ENCODE measurements at places on chromosomes 5 and 9.
A peak's percentile ranks its signal among the peaks of the same experiment; 100 is the strongest.

DNA sequence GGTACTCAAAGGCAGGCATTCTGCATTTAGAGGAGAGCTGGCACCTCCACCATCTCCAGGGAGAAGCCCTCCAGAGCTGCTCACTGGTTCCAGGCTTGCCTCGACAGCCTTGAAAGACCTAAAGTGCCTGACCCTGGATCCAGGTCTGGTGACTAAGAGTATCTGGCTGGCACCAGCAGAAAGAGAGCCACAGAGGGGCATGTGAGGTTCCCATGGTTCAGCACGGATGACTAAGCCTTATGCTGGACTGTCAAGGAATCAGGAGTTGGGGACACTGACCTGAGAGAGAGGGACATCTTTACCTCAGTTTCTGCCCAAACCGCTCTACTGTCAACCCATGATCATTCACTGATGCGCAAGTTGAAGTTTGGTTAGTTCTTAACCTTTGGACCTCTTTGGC lies 3.0 kb downstream of the ACTL7A start:
- DNase-seq = no peak

- DNase-seq = peak; percentile 86
Measured at GRCh38 chr9:83070261-83070660, 7.3 kb upstream of the RASEF start.

DNA sequence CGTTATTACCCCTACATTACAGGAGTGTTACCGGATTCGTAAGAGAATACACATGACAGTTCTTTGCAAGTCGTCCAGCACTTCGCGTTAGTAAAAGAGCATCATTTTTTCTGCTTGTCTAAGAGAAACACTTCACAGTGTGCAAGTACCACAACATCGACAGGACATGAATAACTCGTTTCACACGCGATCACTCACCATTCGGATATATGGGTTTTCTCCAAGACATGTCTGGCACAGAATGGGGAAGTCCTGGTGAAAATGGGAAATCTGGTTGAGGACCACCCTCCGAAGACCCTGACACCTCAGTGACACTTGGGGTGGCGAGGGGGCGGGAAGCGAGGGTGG lies 642 bp downstream of the RBM22 start:
- DNase-seq = no peak

DNA sequence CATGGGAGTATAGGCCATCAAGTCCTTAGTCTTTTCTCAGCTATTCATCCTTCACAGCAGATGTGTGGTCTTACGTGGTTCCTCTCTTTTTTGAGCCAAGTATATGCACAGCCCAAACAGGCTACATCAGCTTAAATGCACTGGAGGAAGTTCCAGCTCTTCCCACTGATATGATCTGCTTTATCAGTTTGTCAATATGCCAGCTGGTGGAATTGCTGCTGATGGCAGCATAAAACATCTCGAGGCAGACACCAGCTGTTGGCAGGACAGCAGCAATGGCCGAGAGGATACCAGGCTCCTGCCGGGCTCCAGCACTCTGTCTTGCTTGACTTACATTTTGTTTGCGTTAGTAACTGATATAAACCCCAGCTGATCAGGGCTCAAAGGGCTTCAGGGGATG lies 143.4 kb downstream of the TENT4A start:
- no peak for DNase-seq

- DNase-seq = no peak
Measured at GRCh38 chr5:90632791-90633190, 74.2 kb downstream of the ADGRV1 start.

- DNase-seq = no peak
Measured at GRCh38 chr5:766666-767431, 17.7 kb downstream of the ZDHHC11B start.

DNA sequence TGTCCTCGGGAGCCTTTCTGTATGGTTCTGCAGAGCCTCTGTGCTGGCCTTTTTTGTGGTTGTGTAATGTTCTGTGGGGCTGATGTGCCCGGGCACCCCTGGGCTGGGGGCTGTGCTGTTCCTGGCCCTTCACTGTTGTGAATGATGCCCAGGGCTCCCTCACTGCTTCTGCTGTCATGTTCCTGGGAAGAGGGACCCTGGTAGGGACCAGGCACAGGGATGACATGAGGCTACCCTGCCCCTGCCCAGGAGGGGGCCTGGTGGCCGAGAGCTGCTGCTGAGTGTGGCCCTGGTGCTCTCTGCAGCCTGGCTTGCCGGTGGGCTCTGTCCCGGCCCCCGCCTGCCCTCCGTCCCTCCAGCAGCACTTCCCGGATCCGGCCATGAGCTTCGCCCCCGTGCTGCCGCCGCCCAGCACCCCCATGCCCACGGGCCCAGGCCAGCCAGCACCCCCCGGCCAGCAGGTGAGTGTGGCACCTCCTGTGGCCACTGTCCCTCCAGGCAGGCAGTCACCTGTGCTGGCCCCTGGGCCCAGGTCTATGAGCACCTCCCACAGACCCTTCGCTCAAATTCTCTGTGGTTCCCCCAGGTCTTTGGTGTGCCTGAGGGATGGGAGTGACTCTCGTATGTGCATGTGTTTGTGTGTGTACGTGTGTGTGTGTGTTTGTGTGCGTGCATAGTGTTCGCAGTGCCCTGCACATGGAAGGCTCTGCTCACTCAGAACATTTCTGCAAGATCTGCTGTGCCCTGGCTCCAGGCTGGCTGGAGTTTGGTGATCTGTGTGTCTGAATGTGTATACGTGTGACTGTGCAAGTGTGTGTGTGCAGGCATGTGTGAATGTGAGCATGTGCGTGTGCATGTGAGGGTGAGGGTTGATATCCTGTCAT lies 72.3 kb downstream of the WNK2 start:
- no peak for DNase-seq

- no peak for DNase-seq
Measured at GRCh38 chr9:4514252-4515128, 24.2 kb downstream of the SLC1A1 start.

GRCh38 chr5:33690374-33691135 lies 201.2 kb downstream of the ADAMTS12 start:
- peak; percentile 96 for DNase-seq

DNA sequence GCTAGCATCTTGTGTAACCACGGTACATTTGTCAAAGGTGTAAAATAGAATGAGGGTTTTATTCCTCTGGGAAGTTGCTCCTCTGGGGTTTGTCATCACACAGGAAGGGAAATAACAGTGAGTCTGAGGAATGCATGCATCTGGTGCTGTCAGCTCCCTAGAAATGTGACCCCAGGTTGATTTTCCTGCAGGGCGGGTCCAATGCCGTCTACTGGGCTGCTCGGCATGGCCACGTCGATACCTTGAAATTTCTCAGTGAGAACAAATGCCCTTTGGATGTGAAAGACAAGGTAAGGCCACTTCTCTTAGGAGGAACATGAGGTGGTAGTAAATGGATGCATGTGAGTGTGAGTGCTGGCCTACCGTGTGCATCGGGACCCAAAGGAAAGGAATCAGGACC lies 78.8 kb upstream of the CTSL start:
- no peak for DNase-seq

GRCh38 chr9:31715250-31715649 lies 669.2 kb upstream of the ACO1 start:
- no peak for DNase-seq

DNA sequence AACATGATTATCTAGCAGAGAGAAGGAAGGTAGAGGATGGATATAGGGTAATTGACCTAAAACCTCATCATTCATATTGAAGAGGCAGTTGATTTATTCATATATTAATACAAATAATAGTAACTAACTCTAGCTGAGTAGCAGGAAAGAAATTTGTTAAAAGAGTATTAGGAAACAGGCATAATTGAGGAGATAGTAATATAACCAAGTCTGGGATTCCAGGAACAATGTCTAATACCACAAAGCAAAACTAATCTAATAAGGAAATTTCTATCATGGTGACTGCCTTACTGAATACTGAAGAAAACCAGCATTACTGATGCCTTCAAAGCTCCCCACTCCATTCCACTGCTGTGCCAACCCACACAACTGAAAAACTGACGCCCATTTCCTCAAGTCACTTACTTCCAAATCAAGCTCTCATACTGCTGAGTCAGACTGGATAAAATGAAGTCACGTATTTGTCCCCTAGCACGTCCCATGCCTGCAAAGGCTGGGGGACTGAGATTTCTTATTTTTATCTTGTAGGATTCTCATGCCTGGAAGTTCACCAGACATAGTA lies 153.9 kb downstream of the SMC2 start:
- DNase-seq = no peak

DNA sequence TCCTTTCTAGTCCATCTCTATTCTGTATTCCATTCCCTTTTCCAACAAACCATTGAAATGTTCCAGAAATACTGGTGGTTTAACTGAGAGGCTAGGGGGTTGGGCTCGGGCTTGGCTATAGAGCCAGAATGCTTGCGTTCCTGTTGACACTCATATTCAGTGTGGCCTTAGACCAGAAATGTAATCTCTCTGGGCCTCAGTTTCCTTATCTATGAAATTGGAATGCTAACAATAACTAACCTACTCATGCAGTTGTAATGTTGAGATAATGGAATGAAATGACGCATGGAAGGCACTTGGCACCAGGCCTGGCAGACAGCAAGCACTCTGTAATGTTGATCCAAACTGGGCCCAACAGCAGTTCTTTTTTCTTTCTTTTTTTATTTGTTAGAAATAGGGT lies 26.8 kb downstream of the JADE2 start:
- DNase-seq = peak; percentile 97

GRCh38 chr9:130243015-130243881 lies 22.3 kb upstream of the HMCN2 start:
- DNase-seq = no peak

DNA sequence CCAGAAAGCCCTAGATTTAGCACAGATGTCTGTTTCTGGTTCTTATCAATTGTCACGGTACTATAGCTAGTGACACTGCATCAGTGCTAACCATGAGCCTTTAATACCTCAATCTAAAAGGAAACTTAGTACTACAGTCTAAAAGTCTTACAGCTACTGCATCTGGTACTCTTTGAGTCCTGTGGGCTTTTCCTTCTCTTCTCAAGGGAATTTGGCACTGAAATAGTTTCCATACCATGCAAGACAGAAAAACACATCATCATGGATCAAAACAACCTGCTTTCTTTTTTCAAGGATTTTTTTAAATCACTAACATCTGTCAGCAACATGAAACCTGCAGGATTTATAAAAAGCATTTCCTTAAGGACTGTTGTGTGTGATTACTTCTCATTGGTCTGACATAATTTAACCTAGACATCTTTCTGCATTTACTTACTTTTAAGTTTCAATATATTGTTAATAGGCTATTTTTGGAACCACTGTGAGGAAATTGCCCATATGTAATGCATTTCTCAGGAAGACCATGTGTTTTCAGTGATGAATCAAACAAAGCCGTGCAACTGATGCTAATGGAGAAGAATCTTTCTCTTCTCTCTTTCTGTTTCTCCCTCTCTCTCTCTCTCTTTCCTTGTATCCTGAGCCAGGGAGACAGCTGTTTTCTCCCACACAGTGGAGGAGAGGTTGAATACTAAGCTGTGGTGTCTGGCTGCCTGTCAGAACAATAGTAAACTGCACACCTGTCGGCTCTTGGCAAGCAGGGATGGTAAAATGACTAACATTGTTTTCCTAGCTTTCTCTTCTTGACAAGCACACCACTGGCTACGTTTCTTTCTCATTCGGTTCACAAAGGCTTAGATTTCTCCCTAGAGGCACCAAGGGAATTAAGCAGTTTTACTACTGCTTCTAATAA lies 273.4 kb downstream of the CSNK1G3 start:
- DNase-seq = peak; percentile 52
